Activated CD4-positive, alpha-beta memory T cell treated with anti-CD3 and anti-CD28 coated beads for 36 hours (primary cell): ENCODE measurements at places on chromosomes 3 and 15.

DNA sequence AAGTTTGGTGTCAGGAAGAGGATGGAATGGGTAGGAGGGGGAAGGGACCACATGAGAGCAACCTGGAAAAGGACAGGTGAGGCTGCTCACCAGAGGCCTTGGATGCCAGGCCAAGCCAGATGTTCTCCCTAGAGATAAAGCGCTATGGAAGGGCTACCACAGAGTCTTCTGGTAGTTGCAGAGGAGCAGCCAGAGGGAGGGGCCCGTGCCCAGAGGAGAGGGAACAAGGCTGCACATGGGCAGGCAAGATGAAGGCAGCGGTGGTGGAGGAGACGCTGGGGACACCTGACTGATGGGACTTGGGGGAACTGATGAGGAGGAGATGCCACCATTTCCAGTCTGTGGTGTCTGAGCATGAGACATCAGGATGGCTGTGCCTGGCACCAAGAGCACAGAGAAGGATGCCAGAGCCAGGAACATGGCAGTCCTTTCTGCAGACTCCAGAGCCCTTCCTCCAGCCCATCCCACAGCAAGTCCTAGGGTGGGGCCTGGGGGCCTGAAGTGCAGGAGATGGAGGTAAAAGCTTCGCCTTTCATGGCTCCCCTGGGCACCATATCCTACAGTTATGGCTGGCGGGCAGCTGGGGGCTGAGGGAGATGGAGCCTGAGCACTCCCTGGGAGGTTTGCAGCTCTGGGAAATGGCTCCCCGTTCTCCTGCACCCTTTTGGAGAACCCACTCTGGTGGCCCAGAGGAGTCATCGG lies 103.0 kb downstream of the ETFA start:
- peaks cover 10% of the 10 kb centered on the region for H3K36me3 ChIP-seq
- no peak overlapping the region for H3K4me3 ChIP-seq
- no peaks in the 10 kb centered on the region for H3K4me1 ChIP-seq
- no peaks in the 10 kb centered on the region for H3K27me3 ChIP-seq

DNA sequence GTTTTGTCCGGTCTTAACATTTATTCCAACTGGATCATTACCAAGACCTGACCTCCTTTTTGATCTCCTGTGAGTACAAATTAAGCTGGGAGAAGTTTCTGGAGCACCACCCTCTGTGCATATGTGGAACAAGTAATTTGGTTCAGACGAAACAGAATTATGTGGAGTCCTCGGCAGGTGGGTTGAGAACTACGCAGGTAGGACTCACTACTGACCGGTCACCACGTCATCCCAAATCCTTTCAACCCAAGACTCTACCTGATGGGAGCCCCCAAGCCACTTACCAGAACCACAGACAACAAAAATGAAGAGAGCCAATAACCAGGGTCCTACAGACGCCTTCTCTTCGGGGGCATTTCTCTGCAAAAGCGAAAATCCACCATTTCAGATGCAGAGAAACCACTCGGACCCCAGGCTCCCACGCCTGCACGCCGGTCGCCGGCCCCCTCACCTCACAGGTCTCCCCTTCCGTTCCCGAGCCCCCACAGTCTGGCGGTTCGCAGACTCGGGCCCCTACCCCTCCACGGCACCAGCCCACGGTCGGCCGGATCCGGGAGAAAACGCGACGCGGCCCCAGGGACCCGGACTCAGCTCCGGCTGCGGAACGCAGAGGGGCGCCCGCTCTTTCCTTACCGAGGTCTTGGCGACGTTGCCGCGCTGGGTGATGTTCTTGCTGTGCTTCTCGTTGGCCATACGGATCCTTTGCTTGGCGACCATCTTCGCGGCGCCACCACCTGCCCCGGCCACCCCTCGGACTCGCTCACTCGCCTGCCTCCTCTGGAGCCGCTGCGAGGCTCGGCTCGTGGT lies 674 bp downstream of the SERP1 start:
- peak; percentile 59 for DNase-seq
- peak overlapping the region; percentile 96 for H3K27ac ChIP-seq
- H3K4me1 ChIP-seq = peaks cover 56% of the 10 kb centered on the region
- no peaks in the 10 kb centered on the region for H3K27me3 ChIP-seq
- H3K36me3 ChIP-seq = peaks cover 46% of the 10 kb centered on the region
- H3K4me3 ChIP-seq = peak overlapping the region; percentile 99

- H3K36me3 ChIP-seq = no peaks in the 10 kb centered on the region
- no peak overlapping the region for H3K4me3 ChIP-seq
- H3K27ac ChIP-seq = no peak overlapping the region
- H3K27me3 ChIP-seq = no peaks in the 10 kb centered on the region
- no peaks in the 10 kb centered on the region for H3K4me1 ChIP-seq
Observed at GRCh38 chr3:8305371-8305770, 196.3 kb upstream of the LMCD1 start.

- DNase-seq = no peak
- H3K4me3 ChIP-seq = peak overlapping the region; percentile 83
- H3K36me3 ChIP-seq = peaks cover 21% of the 10 kb centered on the region
- H3K4me1 ChIP-seq = peaks cover 39% of the 10 kb centered on the region
Observed at GRCh38 chr15:101651554-101652097, 555 bp downstream of the TM2D3 start.

- peaks cover 30% of the 10 kb centered on the region for H3K4me1 ChIP-seq
- no peak overlapping the region for H3K27ac ChIP-seq
- no peak overlapping the region for H3K4me3 ChIP-seq
- peaks cover 10% of the 10 kb centered on the region for H3K36me3 ChIP-seq
Observed at GRCh38 chr3:119302697-119303551, 8.7 kb downstream of the ARHGAP31 start.

GRCh38 chr3:10319804-10320203 lies 1.1 kb downstream of the SEC13 start:
- H3K27me3 ChIP-seq = no peaks in the 10 kb centered on the region
- peaks cover 22% of the 10 kb centered on the region for H3K4me1 ChIP-seq
- peaks cover 8% of the 10 kb centered on the region for H3K36me3 ChIP-seq
- no peak overlapping the region for H3K27ac ChIP-seq
- H3K4me3 ChIP-seq = peak overlapping the region; percentile 92

DNA sequence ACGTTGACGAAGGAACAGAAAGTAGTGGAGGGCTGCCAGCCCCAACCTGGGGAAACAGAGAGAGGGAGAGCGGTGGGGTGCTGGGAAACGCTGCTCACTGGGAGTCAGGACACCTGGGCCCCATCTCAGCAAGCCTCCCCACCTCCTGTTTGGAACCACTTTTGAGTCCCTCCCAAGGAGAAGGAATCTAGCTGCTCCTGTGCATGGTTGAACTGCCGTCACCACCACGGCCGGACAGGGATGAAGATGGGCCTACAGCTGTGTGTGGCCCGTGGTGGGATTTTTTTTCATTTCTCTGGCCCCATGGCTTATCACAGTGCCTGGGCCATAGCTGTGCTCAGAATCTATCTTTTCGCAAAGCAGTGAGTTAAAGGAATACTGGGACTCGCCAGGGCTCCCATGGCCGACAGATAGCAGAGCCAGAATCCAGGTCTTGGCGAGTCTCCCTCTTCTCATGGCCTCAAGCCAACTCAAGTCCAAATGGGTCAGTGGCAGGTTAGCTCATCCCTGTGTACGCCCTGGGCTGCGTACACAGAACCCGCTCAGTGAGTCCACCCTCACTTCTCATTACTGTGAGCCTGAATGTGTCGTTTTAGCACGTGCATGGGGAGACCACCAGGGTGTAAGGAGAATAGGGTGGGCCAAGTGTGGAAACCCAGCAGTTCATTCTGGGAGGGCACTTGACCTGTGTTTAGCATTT lies 271.2 kb downstream of the FAM43A start:
- H3K27me3 ChIP-seq = no peaks in the 10 kb centered on the region
- no peaks in the 10 kb centered on the region for H3K36me3 ChIP-seq
- no peak overlapping the region for H3K4me3 ChIP-seq

DNA sequence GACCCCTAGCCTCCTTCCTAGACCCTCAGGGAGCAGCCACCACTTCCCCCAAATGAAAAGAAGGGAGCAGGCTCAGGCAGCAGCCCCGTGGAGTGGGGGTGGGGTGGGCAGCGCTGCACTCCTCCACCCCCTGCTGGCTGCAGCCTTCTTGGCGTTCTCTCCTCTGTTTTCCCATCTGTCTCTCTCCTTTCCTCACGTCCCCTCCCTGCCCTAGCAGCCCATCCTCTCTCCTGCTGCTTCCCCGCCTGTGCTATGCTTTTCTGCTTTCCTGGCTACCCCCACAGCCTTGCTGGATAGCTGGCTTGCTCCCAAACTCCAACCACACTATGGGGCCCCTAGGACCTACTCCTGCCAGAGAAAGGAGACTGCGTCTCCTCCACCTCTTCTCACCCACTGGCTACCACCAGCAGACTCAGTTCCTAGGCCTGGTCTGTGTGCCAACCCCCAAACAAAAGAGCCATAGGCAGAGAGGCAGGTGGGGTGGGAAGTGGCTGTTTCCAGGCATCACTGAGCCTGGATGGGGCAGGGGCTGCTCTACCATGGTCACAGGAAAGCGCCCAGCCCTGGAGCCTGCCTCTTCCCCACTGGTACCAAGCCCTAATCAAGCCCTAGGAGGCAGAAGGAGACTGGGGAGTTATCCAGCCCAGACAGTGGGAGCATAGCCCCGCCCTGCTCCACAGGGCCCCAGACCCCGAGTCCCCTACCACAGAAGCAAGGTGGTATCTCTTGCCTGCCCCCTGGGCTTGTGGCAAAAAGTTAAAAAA lies 3.4 kb upstream of the DISP2 start:
- peaks cover 5% of the 10 kb centered on the region for H3K4me1 ChIP-seq
- no peaks in the 10 kb centered on the region for H3K36me3 ChIP-seq
- no peak overlapping the region for H3K27ac ChIP-seq
- no peak overlapping the region for H3K4me3 ChIP-seq
- no peaks in the 10 kb centered on the region for H3K27me3 ChIP-seq

- H3K4me3 ChIP-seq = no peak overlapping the region
- no peaks in the 10 kb centered on the region for H3K4me1 ChIP-seq
- no peak for DNase-seq
- H3K27ac ChIP-seq = no peak overlapping the region
Observed at GRCh38 chr3:193210618-193211017, 30.4 kb upstream of the PLAAT1 start.

GRCh38 chr3:193857996-193858395 lies 265.0 kb downstream of the OPA1 start:
- H3K4me1 ChIP-seq = no peaks in the 10 kb centered on the region
- H3K36me3 ChIP-seq = no peaks in the 10 kb centered on the region
- H3K27ac ChIP-seq = no peak overlapping the region

GRCh38 chr3:160778480-160778879 lies 22.4 kb downstream of the PPM1L start:
- H3K27ac ChIP-seq = no peak overlapping the region
- no peaks in the 10 kb centered on the region for H3K36me3 ChIP-seq
- H3K4me1 ChIP-seq = peaks cover 6% of the 10 kb centered on the region
- H3K4me3 ChIP-seq = no peak overlapping the region
- no peaks in the 10 kb centered on the region for H3K27me3 ChIP-seq

GRCh38 chr3:177051411-177051810 lies 145.9 kb downstream of the TBL1XR1 start:
- DNase-seq = no peak
- H3K4me3 ChIP-seq = no peak overlapping the region
- H3K36me3 ChIP-seq = peaks cover 19% of the 10 kb centered on the region
- peaks cover 19% of the 10 kb centered on the region for H3K4me1 ChIP-seq
- no peaks in the 10 kb centered on the region for H3K27me3 ChIP-seq

DNA sequence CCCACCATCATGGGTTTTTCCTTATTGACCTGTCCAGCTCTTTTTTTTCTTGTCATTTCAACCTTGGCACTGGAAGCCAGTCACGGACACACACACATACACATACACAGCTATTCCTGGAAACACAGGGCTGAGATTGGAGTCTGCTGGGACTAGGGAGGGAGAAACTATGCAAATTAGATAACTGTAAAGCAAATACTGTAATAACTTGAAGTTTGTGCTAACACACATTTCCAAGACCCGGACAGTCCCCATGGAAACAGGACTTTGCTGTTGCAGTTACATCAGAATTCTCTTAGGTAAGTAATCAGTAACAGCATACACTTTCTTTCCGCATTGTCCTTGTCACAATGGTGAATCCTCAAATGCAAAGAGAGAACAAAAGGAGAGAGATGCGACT lies 304.4 kb downstream of the KBTBD8 start:
- no peak overlapping the region for H3K27ac ChIP-seq
- no peaks in the 10 kb centered on the region for H3K36me3 ChIP-seq
- H3K27me3 ChIP-seq = peaks cover 4% of the 10 kb centered on the region
- DNase-seq = no peak

GRCh38 chr15:82040862-82041261 lies 5.0 kb downstream of the MEX3B start:
- H3K27me3 ChIP-seq = peaks cover 14% of the 10 kb centered on the region
- no peak overlapping the region for H3K4me3 ChIP-seq
- H3K27ac ChIP-seq = no peak overlapping the region
- DNase-seq = no peak

- no peak for DNase-seq
- H3K4me1 ChIP-seq = peaks cover 20% of the 10 kb centered on the region
- H3K36me3 ChIP-seq = peaks cover 7% of the 10 kb centered on the region
- H3K27me3 ChIP-seq = no peaks in the 10 kb centered on the region
- H3K4me3 ChIP-seq = no peak overlapping the region
- H3K27ac ChIP-seq = no peak overlapping the region
Observed at GRCh38 chr3:47291158-47291753, 8.5 kb downstream of the KLHL18 start.

DNA sequence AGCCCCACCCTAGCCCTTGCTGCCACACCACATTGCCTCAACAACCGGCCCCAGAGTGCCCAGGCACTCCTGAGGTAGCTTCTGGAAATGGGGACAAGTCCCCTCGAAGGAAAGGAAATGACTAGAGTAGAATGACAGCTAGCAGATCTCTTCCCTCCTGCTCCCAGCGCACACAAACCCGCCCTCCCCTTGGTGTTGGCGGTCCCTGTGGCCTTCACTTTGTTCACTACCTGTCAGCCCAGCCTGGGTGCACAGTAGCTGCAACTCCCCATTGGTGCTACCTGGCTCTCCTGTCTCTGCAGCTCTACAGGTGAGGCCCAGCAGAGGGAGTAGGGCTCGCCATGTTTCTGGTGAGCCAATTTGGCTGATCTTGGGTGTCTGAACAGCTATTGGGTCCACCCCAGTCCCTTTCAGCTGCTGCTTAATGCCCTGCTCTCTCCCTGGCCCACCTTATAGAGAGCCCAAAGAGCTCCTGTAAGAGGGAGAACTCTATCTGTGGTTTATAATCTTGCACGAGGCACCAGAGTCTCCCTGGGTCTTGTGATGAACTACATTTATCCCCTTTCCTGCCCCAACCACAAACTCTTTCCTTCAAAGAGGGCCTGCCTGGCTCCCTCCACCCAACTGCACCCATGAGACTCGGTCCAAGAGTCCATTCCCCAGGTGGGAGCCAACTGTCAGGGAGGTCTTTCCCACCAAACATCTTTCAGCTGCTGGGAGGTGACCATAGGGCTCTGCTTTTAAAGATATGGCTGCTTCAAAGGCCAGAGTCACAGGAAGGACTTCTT lies 39.1 kb downstream of the MESD start:
- H3K27me3 ChIP-seq = no peaks in the 10 kb centered on the region
- H3K36me3 ChIP-seq = peaks cover 35% of the 10 kb centered on the region
- H3K4me3 ChIP-seq = no peak overlapping the region
- no peak for DNase-seq
- peaks cover 2% of the 10 kb centered on the region for H3K4me1 ChIP-seq
- no peak overlapping the region for H3K27ac ChIP-seq
